ENCODE measurements at places on chromosomes 7 and 10.

DNA sequence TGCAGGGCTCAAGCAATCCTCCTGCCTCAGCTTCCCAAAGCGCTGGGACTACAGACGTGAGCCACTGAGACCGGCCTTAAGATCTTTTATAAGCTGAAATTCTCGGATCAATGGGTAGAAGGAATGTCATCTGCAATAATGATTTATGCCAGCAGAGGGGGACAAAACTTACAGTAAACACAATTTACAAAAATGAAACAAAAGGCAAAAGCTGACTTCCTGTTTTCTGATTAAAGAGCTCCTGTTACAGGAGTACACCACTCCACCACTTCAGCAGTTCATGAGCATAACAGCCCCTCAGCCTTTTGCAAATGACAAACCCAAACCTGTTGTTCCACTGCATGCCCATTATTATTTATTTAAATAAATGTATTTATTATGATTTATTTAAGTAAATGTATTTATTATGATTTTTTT, 88.5 kb upstream of the ATP6V0A4 start:
- DNase-seq: no peak

DNA sequence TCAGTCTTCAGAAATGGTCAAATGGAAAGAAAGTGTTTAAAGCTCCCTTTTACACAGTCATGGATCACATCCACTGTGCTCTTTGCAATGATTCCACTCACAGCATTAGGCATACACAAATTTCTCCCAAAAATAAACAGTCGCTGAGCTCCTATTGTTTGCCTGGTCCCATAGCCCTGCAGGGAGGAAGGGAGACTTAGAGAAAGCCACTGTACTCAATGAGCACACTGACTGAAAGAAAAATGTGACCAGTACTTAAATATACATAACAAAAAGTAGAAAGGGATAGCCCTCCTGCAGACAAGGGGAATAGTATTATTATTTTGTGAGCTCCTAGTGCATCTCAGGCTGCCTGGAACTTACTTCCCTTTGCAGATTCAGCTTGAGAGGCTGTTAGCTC, 853.2 kb downstream of the GRID1 start:
- no peak for DNase-seq

DNA sequence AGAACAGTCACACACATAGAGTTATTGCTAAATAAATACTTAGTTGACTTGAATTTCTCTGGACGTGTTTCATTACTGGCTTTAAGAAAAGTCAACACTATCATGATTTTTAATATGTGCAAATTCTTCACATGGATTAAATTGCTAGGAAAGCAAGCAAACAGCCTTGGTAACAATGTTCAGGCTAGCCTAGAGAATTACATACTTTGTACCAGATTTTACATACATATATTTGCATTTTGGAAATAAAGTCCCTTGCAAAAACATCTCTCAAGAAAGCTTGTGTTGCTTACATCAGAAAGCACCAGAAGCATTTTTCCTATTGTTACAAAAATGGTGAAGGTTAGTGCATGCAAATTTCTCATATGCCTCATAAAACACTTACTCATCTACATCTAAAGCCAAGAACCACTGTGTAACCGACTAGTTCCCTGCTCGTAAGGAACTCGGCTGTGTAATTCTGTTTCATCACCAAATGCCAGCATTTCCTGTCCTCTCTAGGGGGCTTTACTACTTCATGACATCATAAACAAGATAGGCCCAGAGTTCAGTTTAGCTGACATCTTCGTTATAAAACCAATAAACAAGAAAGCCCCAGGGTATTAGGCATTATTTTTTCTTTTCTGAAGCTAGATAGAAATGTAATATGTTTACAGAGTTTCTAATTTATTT, 87.8 kb downstream of the CFAP58 start:
- no peak for DNase-seq

DNA sequence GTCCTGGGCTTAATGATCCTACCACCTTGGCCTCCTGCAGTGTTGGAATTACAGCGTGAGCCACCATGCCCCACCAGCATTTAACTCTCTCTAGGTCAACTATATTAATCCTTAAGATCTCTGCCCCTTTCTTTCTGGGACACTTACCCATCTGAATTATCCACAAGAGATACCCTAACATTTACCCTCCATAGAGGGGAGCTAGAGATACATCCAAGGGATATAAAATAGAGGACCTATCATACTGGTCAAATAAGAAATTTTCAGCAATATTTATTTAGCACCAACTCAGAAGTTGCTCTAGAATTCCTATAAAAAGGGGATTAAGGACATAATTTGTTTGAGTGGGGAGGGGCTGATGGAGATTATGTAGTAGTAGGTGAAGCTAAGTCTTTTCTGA, 96.5 kb downstream of the OTUD1 start:
- no peak for DNase-seq

DNA sequence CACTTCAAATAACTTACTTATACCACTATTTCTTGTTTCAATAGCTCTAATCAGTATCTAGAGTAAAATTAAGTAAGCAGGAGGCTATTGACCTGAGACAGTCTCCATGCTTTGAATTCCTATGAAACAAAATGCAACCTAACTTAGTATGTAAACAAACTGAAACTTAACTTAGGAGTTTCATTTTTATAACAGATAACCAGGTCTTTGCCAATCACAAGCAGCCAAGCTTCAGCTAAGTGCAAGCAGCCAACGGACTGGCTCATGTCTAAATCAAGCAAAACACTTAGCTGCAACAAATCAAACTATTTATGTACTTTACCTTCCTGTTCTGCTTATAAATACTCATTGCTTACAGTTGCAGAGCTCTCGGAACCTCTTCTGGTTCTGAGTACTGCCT, 4.4 kb upstream of the GSTK1 start:
- DNase-seq: no peak
